ENCODE measurements at places on chromosomes 3 and 15.

DNA sequence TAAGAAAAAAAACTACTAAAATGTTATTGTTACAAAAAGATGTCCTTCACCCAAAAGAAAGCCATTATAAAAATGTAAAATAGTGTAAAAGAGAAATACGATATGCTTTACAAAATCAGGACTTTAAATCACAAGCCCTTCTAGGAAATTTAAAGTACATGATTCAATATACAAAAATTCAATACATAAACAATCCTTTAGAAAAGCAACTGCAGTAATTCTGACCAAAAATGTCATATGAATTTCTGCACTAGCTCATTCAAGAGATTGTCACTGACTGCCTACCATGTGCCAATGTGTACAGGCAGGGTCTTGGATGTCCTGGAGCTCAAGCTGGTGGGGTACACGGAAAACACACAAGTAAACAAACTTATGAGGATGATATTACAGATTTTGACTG, 2.5 kb downstream of the MORC1 start:
- no peak for DNase-seq

DNA sequence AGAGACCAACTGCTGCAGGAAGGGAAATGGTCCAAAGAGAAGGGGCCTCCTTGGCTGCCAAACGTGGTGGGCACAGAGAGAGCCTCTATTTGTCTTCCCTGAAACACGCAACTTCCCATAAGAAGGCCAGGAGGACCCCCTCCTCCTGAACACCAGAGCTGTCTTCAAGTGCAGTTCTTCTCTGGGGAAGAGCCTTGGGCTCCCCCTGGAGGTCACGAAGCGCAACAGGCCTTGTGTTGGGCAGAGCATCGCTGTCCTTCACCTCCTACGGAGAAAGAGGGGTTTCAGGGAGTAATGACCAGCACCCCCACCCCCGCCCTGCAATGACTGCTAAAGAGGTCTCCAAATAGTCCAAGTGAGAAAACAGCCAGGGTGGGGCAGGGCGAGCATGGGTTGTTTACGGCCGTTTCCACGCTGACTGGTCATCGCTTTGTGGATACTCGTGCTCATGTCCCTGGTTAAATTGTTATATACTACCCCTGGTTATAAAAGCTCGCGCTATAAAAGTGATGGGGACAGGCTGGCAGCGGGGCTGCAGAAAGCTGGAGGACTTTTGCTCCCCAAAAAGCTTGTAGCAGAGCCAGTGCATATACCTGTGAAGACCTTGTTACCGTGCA, 397.5 kb upstream of the ATP10A start:
- peak; percentile 49 for DNase-seq

DNA sequence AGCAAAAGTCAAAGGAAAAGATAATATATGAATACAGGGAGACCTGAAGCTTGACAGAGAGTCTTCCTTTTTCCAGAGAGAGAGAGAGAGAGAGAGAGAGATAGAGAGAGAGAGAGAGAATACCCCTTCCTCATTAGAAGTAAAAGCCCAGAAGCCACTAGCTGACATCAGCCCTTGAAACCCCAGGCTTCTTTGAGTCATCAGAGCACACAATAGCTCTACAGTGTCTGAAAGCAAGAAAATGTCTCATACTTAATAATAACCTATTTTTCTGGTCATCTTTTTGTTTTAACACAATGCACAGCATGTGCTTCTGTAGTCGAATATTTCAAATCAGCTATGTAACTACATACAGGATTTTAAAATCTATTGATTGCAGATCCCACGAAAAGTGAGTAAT, 109.2 kb upstream of the NANOGP8 start:
- DNase-seq, result no peak

DNA sequence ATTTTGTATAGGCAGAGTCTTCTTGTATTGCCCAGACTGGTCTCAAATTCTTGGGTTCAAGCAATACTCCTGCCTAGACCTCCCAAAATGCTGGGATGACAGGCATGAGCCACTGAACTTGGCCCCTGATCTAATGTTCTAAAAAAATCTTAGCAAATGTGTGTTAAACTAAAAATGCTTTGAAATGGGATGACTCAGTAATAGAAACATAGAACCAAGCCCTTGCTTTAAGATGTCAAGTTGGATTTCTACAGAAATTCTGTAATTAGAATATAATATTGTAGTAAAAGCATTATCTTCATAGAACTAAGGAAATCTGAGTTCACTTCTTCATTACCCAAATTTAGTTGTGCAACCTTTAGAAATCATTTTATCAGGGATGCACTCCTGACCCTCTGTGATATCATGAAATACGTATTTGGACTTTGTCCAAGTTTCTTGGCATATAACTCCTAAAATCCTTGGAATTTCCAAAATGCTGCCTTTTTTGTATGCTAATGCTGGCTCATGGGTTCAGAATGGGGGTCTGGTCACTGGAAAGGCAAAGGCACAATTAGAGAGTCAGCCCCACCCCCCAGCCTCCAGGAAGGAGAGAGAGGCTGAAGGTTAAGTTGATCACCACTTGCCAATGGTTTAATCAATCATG, 217.3 kb downstream of the TP63 start:
- no peak for DNase-seq

DNA sequence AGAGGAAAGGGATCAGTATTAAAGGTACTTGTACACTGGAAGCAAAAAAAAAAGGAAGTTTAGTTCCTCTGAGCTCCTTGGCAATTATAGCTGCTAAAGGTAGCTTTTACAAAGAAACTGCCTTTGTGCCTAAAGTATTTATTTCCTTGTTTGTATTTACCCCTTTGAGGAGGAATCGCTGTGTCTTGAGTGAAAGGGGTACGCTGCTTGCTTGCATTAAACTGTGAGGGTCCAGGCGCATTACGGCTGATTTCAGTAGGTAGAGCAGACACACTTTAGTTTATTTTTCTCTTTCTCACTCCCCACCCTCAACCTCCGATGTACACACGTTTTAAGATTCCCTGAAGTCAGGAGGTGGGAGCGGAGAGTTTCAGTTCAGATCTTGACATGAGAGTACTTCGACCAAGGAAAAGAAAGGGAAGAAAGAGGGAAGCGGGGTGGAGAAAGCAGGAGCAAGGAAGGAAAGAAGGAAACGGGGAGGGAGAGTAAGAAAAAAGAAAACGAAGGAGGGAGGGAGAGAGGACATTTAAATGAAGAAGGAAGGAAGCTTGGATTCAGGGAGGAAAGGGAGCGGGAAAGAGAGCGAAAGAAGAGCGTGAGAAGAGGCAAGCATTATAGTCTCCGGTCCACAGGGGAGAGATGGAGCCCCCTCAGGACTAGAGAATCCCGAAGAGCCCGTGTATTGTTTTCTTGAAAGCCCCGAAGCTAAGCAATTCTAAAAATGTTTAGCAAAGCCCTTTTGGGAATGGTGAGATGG, 1.2 kb upstream of the MME start:
- no peak for DNase-seq

GRCh38 chr15:68419301-68420175, 12.4 kb downstream of the ITGA11 start:
- no peak for DNase-seq

Data from WERI-Rb-1 (cell line).